Right forelimb (tissue), 1 donor: ENCODE measurements at places on chromosomes 7 and 10.
A peak's percentile ranks its signal among the peaks of the same experiment; 100 is the strongest.

DNA sequence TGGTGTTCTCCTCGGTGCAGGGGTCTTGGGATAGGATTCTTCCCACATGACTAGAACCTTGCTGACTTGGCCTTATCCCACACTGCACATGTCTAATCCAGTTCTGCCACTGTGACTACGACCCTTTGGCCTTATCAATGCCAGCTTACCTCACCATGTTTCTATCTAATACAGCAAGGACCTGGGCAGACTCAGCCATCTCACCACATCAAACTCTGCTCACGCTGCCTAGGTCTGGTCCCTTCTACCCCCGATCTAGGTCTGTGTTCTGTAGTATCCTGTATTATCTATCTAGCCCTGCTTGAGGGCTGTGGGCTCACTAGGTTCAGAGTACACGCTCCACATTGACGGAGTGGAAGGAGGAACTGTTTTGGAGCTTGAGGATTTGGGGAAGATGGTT is 282.4 kb downstream of the HPSE2 start:
- no peak for DNase-seq

GRCh38 chr7:132053871-132054270 is 497.4 kb upstream of the PODXL start:
- DNase-seq = no peak

DNA sequence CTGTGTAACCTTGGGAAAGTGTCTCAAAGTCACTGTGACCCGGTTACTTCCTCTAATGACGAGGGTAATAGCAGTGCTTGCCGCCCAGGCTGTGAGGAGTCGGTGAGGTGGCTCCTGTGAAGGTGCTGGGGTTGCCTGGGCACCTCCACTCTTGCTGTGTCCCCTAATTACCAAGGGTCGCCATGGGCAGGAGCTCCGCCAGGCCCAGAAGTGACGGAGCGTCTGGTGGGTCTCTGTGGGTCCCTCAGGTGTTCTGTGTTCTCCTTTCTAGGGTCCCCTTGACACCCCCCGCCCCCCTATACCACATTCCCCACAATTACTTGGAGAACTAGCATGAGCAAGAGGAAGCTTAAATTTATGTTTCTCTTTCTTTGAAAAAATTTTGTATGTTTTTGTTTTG is 161.5 kb downstream of the WDR37 start:
- no peak for DNase-seq

GRCh38 chr10:74763934-74764591 is 62.3 kb upstream of the KAT6B start:
- no peak for DNase-seq

- DNase-seq = no peak
Measured at GRCh38 chr7:81929386-81929785, 159.5 kb upstream of the HGF start.

- peak; percentile 82 for DNase-seq
Measured at GRCh38 chr7:94297397-94297838, 97.3 kb upstream of the COL1A2 start.
